Stimulated activated CD8-positive, alpha-beta memory T cell treated with anti-CD3 and anti-CD28 coated beads, Interleukin-2, amount 100 ng/mL, for 48 hours (primary cell): ENCODE measurements at places on chromosomes 6 and 20.

DNA sequence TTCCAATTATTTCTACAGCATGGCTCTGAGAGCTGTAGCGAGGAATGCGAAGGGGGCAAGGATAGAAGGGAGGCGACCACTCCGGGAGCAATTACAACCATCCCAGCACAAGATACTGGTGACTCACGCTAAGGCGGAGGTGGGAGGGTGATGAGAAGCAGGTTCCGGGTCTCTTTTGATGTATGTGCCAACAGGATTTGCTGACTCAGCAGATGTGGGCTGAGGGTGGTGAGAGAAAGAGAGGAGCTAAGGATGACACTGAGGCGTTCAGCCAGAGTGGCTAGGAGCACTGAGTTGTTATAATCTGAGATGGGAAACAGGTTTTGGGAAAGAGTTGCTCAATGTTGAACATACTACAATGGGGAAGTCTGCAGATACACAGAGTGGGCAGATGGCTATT is 9.3 kb upstream of the TXNDC5 start:
- no peak for DNase-seq

DNA sequence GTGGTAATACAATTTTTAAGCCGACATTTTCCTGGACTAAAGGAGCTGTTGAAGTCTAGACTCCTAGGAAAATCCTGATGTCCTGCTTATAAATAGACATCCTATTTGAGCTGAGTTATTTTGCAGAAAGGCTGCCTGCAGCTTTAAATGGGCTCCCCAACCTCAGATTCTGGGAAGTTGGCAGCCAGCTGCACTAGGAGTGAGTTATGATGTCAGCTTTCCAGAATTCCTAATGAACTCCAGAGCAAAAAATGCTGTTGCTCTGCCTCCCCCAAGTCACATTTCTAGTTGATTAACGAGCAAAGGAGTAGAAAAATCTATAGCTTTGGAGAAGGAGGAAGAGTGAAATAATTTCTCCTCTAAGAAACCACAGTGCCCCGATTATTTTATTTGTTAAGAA is 346.3 kb upstream of the SULF2 start:
- no peak for DNase-seq

GRCh38 chr20:64006490-64006889 is 25.6 kb downstream of the PRPF6 start:
- no peak for DNase-seq

DNA sequence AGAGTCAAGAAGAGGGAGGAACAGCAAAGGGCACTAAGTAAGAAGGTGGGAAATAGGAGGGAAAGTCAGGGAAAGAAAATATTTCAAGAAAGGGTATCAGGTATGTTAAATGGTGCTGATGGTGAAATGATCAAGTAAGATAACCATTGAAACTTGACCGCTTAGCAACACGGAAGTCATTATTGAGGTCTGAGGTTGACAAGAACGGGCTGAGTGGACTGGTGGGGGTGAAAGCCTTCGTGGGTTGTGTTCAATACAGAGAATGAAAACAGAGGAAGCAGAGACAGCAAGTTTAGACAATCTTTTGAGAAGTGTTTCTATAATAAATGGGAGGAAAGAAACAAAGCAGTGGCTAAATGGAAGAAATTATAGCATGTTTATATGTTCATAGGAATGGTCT is 72.0 kb downstream of the LIN28B start:
- DNase-seq, result no peak

GRCh38 chr20:53142225-53143127 is 170.3 kb downstream of the TSHZ2 start:
- DNase-seq, result no peak

- no peak for DNase-seq
Observed at GRCh38 chr6:107637316-107638315, 147.7 kb downstream of the SOBP start.

DNA sequence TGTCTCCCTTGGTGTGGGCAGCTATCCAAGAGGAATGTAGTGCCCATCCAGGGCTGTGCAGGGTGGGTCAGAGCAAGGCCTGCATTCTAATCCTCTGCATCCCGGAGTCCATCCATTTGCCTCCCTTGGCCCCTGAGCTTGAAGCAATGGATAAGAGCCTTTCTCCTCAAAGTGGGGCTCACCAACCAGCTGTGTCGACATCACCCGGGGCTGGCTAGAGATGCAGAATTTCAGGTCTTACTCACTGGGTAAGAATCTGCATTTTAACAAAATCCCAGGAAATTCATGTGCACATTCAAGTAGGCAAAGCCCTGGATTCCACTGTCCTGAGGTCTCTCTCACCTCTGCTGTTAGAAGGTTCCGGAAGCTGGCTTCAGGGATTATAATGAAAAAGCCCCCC is 95.3 kb downstream of the MDGA1 start:
- DNase-seq, result no peak

- DNase-seq, result no peak
Observed at GRCh38 chr6:144896289-144896688, 611.2 kb downstream of the UTRN start.

- DNase-seq, result no peak
Observed at GRCh38 chr6:162313922-162314660, 413.5 kb downstream of the PRKN start.

- DNase-seq, result no peak
Observed at GRCh38 chr6:121666814-121667213, 231.4 kb downstream of the GJA1 start.

- DNase-seq, result no peak
Observed at GRCh38 chr20:40238511-40238910, 450.5 kb downstream of the MAFB start.

GRCh38 chr6:22328474-22328873 is 31.6 kb upstream of the PRL start:
- no peak for DNase-seq

DNA sequence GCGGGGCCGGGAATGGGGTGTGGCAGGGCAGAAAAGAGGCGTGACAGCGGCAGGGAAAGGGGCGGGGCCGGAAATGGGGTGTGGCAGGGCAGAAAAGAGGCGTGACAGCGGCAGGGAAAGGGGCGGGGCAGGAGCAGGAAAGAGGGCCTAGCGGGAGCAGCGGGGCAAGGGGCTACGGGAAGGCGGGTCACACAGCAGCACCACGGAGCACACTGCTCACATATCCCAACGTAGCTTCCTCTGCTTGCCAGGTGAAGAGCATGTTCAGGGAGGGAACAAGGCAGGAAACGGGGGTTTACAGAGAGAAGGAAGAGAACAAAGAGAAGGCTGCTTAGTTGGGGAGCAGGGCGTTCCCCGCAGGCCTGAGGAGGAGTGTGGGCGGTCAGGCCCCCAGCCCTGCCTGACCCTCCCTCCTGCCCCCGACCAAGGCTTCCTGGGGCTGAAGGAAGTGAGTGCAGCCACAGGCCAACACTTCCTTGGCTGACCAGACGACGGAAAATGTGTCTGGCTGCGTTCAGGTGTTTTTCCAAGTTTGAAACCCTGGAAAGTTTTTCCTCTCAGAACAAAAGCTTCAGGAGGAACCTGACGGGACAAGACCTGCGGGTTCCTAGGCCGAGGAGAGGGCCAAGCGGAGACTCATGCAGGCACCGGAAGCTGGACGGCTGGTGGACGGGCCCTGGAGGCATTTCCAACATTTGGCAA is 13.8 kb downstream of the UCKL1 start:
- no peak for DNase-seq

GRCh38 chr20:44723391-44723790 is 8.2 kb downstream of the CCN5 start:
- no peak for DNase-seq

DNA sequence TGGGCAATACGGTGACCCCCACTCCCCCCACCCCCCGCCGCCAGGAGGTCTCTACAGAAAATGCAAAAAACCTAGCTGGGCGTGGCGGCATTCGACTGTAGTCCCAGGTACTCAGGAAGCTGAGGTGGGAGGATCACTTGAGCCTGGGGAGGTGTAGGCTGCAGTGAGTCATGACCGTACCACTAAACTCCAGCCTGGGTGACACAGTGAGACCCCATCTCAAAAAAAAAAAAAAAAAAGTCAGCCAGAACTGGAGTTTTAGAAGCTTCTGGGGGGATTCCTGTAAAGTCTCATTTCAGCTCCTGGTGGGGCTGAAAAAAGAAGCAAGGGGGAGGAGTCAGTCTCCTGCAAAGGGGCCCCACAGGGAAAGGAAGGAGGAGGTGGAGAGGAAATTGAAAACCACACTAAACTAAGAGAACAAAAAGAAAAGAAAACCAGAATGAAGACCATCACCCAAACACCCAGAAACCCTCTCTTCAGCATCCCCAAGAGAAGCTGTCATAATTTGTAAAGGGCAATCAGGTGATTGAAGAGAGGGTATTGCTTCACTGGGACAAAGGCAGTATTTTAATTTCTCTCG is 50.4 kb downstream of the NOL4L start:
- no peak for DNase-seq

DNA sequence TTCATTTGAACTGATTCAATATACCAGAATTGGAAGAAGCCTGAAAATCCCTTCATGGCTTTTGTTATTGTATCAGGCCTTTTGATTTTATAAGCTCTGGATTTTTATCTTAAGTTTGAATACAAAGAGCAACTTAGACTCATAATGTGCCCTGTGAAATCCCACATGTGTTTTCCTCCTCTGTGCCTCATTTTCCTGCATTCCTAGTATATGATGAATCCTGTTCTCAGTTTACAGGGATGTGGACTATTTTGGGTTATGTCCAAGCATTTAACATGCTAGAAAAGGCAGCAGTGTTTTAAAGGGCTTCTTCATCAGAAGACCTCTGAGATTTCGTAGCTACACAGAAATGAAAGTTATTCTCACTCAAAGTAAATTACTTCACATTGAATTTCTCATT is 455.0 kb downstream of the RFPL4B start:
- DNase-seq, result no peak

GRCh38 chr20:19783966-19784401 is 25.9 kb downstream of the RIN2 start:
- no peak for DNase-seq

DNA sequence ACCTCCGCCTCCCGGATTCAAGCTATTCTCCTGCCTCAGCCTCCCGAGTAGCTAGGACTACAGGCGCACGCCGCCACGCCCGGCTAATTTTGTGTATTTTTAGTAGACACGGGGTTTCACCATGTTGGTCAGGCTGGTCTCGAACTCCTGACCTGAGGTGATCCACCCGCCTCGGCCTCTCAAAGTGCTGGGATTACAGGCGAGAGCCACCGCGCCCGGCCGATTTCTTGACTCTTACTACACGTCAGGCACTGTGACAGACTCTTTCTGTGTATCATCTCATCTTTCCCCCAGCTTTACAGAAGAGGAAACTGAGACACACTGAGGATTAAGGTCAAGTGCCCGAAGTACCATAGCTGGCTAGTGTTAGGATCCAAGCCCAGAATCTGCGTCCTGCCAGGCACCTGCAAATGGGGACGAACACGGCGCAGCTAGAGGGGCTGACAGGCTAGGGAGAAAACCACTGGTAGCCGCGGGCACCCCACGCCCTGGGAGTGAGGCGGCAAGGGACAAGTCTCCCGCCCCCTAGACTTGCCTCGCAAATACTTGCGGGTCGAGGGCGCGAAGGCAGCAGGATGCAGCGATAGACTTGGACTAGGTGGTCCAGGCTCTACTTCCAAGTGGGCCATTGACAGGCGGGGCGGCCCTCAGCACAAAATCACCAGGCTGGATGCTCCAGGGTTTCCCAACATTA is 1.1 kb upstream of the TAF8 start:
- no peak for DNase-seq

DNA sequence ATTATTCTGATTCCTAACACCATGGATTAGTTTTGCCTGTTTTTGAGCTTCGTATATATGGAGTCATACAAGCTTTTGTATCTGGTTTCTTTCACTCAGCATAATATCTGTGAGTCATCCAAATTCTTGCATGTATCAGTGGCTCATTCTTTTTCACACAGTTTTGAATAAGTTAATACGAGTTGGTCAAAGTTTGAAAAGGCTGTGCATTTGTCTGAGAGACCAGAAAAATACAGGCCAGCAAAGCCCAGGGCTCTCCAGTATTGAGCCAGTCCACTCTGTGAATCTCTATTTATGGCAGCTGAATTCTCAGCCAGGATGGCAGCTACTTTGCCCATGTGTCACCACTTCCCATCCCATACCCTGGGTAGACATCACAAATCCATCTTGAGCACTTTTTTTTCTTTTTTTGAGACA is 7.2 kb upstream of the CHMP4B start:
- no peak for DNase-seq

DNA sequence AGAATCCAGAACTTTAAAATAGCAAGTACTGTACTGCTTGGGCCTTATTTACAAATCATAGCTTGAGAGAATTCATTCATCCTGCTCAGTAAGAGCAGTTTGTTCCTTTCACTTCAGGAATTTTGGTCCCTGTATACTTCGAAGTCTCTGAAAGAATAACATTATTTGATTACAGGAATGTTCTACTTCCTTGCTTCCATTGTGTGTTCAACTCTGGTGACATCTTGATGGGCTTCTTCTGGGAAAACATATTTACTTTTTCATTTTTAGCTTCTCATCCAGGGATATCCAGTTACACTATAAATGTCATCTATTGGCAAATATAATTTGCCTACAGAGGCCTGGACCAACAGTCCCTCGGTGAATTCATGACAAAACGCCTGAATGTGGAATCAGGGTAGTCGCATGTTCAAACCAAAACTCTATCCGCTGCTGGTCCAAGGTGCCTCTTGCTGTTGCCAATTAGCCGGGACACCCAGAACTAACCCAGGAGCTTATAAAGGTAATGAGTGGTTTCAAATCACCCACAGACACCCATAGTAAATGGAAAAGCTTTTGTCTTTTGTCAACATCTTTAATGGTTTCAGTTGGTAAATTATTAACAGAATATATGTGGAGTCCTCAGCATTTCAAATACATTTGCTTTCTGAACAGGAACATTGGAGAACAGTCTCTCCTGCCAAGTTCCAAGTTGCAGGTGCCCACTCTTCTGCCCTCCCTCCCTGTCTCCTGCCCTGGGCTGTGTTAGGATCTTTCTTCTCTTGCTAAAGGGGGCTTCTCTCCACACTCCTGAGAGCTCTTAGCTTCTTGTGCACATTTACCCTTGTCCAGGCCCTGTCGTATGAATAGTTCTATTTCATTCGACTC is 162.5 kb upstream of the CITED2 start:
- DNase-seq, result no peak

DNA sequence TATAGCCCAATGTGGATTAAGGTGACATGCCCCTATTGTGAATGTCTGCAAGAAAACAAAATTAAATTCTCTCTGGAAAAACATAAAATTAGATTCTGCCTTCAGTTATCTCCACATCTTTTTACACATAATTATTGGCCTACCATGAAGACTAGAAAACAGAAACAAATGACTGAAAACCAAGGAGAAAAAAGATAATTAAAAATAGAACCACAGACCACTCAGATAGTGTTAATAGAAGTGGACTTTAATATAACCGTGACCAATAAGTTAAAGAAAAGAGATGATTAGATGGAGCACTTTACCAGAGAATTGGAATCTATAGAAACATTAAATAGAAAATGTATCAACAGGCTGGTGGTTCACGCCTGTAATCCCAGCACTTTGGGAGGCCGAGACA is 445.7 kb downstream of the EPM2A start:
- no peak for DNase-seq

DNA sequence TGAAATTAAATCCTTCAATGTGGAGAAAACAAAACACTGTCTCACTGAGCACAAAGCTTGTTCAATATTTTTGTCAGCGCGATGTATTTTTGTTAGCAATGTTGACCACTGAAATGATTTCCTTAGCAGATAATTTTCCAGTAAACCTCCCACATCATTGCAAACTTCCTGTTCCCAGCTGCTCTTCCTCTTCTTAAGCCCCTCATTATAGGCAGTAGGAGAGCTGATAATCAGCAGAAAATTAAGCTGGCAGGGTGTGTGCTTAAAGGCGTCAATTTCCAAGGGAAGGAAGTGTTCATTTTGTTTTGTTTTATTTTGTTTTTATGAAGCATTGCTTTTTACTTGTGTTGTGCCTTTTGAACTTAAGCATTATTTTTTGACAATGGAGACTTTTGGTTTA is 29.1 kb upstream of the TMEM14A start:
- DNase-seq, result no peak
